Epithelial cell of esophagus (primary cell): ENCODE measurements at places on chromosomes 4 and X.

DNA sequence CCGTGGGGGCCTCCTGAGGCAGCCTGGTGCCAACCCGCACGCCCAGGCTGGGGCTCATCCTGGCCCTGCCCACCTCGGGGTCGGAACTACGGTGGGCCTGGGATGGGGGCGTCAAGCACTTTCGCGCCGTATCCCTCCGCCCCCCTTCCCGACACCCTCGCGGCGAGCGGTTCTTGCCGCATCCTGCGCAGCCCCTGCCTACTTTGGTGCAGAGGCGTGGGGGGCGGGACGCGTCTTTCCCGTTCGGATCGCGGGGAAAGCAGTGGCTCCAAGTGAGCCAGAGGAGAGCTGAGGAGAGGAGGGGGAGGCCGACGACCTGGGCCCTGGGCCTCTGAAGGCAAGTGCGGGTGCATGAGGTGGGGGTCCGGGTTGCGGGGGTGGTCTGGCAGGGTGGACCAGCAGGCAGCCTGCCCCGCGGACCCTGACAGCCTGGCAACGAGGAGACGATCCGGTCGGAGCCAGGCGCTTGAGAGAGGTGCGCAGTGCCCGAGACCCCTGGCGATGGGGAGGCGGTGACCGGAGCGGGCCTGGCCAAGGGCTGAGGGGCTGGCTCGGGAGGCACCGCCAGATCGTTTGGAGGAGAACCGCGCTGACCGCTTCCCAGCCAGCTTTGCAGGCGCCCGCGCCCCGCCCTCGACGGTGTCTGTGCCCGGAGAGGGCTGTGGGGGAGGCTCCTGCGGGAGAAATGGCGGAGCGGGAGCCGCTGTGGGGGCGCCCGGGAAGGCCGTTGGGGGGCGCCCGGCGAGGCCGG is at the start of gene GPRASP2:
TSS of gene GPRASP2 (plus strand) at position 233 of the 751 bp plus-strand sequence. CDS start 2,422 bp downstream, outside the sequence.
- DNase-seq = peak; percentile 11

GRCh38 chr4:151569650-151570049 is 160.7 kb downstream of the FHIP1A start:
- peak; percentile 20 for DNase-seq

GRCh38 chr4:86536151-86536550 is 58.0 kb upstream of the PTPN13 start:
- no peak for DNase-seq

GRCh38 chrX:64842492-64842891 is 133.8 kb downstream of the ZC4H2 start:
- DNase-seq = no peak

GRCh38 chrX:1137531-1137930 is 74.9 kb downstream of the CRLF2 start:
- DNase-seq = no peak

DNA sequence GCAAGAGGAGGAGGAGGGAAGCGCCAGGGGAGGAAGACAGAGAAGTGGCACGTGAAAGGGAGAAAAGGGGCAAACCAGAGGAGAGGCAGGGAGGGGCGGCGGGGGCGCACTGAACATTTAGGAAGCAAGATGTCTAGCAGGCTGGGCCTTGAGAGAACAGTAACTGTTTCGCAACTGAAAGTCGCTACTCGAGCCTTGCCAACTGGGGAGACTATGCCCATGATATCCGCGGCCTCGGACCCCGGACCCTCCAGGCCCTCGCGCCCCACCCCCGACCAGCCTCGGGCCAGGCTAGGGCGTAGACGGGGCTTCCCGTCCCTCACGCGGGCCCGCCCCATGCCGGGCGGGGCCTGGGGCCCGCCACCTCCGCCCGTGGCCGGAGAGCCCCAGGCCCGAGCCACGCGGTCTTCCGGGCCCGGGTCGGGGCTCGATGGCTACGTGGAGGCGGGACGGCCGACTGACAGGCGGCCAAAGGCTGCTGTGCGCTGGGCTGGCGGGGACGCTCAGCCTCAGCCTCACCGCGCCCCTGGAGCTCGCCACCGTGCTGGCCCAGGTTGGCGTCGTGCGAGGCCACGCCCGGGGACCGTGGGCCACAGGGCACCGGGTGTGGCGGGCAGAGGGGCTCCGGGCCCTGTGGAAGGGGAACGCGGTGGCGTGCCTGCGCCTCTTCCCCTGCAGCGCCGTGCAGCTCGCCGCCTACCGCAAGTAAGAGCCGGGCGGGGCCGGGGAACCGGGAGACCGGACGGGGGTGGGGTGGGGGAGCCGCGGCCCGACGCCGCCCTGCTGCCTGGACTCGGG is at the start of gene SLC25A43:
TSS of gene SLC25A43 (plus strand) at position 363 of the 798 bp plus-strand sequence. CDS start at position 431, 68 bp downstream.
- DNase-seq = no peak

- DNase-seq = no peak
These were observed 339.7 kb upstream of the VCX start for GRCh38 chrX:7503251-7503650.
